ENCODE measurements at places on chromosomes 2 and 18.

DNA sequence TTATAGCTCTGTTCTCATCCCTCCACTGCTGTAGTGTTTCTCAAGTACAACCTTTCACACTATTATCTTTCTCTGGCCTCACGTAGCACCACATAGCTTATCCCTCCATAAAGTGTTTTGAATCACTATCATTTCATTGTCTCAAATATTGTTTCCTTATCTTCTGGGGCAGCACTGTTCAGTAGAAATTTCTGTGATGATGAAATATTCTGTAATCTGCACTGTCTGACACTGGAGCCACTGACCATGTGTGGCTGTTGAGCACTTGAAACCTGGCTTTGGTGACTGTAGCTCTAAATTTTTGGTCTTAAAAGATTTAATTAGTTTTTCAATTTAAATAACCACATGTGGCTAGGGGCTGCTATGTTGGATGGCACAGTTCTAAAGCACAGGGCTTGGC is 78.9 kb downstream of the CPS1 start:
- no peak for DNase-seq

GRCh38 chr2:120470041-120470965 is 124.4 kb downstream of the INHBB start:
- DNase-seq = no peak

- no peak for DNase-seq
Measured at GRCh38 chr2:223598994-223599639, 3.0 kb downstream of the SCG2 start.

DNA sequence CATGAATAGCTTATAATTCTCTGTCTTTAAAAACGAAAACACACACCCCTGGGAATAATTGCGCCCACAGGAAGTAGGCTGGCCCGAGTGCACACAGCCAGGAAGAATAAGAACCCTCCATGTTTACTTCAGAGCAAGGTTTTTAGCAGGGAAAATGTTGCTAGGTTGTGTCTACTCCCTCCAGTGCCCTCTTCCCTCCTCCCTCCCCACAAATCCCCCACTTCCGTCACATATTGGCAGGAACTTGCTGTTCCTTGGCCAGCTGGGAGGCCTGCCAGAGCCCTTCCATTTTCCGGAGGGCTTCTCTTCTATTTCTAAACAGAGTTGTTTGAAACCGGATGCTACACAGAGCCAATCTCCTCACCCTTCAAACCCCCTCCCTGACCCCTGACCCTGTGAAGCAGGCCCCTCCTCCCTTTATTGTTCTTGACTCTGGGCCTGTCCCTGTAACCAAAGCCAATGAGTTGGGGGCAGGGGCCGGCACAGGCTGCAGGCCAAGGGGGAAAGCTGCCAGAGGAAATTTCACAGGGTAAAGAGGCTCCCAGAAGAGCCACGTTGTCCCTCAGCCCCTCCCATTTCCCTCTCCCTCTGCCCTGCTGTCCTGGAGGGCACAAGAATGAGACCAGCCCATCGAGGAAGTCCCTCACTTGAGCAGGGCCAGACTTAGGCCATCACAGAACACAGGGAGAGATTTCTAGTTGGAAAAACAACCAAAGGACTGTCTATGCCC is 49.8 kb upstream of the LGALSL start:
- no peak for DNase-seq

DNA sequence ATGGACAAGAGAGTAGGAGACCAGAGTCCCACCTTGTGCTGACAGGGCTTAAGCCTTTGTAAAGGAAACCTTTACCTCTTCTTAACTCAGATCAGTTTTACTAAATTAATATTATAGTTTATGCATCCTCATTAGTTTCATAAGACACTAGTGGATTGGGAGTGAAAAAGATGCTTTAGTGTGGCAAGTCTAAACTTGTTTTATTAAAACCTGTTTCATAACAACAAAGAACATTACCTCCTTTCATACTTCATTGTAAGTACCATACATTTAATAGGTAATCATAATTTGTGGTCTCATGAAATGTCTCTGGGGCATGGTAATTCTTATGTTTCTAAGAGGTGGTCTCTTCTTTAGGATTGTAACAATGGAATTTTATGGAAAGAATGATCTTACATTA is 63.4 kb downstream of the PIKFYVE start:
- no peak for DNase-seq

DNA sequence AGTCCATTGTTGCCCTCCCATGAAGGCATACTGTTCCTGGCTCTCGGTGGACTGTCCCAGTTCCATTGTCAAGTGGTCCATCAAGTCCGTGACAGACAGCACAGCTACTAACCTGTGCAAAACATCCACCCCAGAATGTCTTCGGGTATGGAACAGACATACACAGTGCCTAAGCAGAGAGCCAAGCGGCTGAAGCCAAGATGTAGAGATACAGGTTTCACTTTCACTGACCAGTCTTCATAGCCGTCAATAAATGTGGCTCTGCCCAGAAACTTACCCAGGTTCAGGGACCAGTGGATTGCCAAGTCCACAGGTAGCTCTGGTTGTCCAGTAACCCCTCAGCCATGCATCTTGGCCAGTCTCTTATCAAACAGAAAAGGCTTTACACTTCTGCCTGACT is 10.7 kb upstream of the PAPOLG start:
- DNase-seq = no peak

DNA sequence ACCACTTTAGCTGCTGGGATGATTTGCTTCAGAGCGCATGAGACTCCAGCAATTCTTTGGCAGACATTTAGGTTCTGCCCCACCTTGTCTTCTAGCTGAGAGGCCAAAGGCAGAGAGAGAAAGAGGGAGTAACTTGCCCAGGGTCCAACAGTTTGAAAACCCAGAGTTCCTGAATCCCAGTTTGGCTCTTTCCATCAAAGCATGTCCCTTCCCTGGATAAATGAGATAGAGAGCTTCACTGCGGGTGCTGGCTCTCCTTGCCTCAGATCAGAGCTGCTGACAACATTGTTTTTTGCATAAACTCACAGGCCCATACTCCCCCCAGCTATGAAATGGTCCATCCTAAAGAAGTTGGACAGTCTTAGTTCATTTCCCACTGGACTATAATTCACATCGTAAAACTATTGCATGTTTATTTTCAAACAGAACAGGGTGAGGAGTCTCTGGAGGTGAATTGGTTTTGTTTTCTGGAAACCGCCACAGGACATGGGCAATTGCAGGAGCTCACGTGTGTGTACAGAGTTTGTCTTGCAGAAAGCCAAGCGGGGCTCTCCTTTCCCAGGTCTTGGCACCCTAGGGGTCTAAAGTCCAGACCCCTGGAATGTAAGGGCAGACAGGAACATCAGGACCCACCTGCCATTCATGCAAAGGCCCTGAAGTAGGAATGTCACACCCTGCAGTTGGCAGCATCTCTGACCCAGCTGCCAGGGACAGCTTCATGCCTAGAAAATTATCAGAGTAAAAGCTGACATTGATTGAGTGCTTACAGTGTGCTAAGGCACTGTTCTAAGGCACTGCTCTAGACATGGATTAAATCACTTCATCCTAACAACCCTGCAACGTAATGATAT is 25.0 kb upstream of the SLC14A2 start:
- no peak for DNase-seq

GRCh38 chr2:159788253-159788652 is 9.8 kb downstream of the CD302 start:
- no peak for DNase-seq

GRCh38 chr18:48163738-48164115 is 233.3 kb upstream of the SMAD2 start:
- DNase-seq = no peak

DNA sequence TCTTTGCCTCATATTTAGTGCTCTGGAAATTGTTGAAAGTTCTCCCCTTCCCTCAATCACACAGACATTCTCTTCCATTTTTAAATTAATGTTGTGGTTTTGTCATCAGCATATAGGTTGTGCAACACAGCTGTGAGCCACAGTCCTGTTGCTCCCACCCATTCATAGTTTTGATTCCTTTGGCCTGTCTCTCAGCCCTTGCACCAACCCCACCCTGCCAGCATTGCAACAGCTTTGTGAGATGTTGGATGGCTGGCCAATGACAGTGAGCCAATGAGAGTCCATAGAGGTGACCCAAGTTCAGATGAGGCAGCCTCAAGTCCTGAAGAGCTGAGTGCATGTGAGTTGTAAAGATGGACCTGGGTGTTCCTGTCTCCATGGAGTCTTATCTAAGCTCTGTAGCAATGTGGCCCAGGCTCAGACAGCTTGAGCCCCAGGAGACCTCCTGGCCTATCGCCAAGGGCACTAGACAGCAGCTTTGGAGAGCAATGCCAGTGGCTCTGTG is 775.5 kb downstream of the RNF144A start:
- no peak for DNase-seq

DNA sequence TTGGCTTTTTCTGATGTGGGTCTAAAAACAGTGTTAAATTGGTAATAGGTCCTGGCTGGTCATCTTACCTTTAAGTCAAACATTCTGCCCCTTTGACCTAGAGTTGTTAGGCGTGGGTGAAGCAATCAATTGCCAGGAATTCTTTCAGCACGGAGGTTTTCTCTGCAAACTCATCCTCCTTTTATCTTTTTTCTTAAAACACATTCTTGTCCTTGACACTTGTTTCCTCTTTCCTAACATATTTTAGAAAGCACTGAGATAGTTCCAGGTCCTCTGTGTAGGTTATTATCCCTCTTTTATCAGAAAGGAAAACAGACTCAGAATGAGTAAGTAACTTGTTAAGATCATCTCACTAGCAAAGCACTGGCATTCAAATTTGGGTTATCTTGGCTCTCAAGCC is 18.6 kb upstream of the AP1S3 start:
- no peak for DNase-seq

DNA sequence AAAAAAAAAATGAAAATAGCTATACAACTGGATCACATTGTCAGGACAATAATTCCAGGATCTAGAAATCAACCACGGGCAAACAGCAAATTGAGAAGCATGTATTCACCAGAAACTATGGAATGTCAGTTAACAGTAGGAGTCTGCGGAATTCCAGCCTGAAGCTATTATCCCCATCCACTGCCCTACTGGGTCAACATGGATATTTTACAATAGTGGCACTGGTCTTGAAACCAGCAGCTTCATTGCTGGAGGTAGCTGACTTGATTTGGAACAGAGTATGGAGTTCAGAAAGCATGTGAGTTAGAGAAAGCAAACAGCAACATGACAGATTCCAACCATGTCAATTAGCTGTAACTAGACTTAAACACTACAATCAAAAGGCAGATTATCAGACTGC is 55.7 kb upstream of the PDE1A start:
- DNase-seq = no peak

- no peak for DNase-seq
Measured at GRCh38 chr2:203745267-203745666, 38.8 kb downstream of the CD28 start.

GRCh38 chr2:98800330-98801064 is 69.6 kb upstream of the MGAT4A start:
- DNase-seq = no peak

DNA sequence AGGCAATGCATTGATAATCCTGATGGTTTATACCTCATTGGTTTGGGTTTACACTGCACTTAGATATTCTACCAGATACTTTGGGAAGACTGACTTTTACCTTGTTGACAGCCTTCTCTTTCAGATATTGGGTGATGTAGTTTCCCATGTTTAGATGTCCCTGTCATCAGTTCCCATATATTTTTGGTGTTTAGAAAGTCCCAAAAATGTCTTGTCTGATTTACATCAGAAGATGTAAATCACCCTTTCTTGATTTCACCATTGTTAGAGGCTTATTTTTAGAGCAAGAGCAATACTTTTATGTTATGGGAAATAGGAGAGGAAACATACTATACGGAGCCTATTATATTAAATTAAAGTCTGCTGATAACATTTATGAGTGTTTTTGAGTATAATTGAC is 14.4 kb upstream of the CCDC102B start:
- DNase-seq = no peak

- DNase-seq = no peak
Measured at GRCh38 chr18:48375150-48375800, 33.9 kb downstream of the ZBTB7C start.

DNA sequence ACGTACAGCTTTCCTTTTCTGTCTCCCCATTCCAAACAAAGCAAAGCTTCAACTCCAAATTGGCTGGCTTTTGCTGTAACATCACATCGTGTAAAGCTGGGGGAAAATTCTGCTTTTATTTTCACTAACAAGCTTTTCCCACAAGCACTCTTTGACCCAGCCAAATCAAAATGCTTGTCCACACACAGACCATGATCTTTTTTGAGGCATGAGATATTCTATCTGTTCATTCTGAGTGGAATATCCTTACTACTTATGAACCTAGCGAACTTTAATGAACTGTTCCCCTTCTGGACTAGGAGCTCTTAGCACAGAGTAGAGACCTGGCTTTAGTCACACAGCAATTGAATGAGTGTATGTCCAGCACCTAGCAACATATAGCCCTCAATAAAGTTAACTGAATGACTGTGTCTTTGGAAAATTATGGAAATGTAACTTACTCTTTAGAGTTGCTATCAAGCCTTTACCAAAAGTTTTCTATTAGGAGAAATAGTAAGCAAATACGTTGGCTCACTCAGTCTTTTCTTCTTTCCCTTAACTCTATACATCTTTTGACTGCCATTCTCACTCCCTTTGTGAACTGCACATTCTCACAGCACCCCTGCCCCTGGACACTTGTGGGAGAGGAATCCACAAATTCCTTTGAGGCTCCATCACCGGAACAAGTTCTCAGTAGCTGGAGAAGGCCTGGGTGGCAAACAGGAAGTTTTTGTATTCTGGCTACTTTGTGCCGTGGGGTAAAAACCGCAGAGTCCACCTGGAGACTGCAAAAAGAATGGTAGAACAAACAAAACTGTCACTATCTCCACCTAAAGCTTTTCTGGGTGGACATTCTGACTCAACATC is 1.3 kb upstream of the UBE2E3 start:
- no peak for DNase-seq

- DNase-seq = peak; percentile 49
Measured at GRCh38 chr2:219542931-219543595, 546 bp downstream of the CHPF start.

GRCh38 chr2:191646163-191646902 is 31.6 kb upstream of the NABP1 start:
- no peak for DNase-seq

DNA sequence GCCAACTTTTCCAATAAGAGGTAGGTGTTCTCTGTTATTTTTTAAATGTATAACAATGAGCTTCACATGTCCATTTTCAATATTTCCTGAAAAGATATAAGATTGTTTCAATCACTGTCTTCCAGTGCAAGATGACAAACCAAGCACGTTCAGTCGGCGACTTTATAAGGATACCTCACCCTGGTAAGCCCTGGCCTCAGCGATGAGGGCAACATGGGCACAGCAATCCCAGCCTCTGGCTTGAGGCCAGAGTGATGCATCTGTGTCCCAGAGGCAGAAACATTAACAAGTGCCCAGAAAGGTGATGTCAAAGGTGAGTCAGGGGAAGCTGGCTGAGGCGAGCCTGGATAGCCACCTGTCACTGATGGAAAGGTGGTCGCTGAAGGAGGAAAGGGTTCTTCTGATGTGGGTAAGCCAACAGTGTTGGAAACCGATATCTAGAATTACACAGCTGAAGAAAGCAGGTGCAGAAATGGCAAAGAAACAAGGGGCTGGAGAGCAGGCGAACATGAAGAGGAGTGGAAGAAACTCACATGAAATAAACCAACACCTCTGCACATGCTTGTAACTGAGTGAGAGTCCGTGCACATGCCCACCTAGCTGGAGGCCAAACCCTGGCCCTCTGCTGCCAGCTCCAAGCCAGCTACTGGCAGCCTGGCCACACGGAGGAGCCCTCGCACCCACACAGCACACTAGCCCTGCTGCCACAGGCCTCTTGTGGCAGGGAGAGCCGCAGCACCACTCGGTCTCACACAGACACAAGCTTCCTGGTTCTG is 65.5 kb downstream of the FBXO15 start:
- DNase-seq = no peak
